ENCODE measurements at places on chromosomes 1 and 21.
A peak's percentile ranks its signal among the peaks of the same experiment; 100 is the strongest.

- peak; percentile 76 for DNase-seq
These were observed 2.1 kb upstream of the PEX10 start for GRCh38 chr1:2414297-2414958.

- DNase-seq = no peak
These were observed 7.9 kb upstream of the PIK3CD start for GRCh38 chr1:9643351-9644256.

DNA sequence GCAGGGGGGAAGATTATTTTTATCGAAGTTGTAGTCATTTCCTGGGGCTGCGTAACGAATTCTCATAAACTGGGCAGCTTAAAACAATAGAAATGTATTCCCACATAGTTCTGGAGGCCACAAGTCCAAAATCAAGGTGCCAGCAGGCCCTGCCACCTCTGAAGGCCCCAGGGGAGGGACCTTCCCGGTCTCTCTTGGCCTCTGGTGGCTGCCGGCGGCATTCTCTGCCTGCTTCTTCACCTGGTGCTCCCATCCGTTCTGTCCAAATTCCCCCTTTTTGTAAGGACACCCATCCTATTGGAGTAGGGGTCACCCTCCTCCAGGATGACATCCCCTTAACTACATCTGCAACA is 92.8 kb downstream of the PDE9A start:
- no peak for DNase-seq

GRCh38 chr1:7410156-7410555 is 360.9 kb upstream of the VAMP3 start:
- DNase-seq = no peak

GRCh38 chr1:187816646-187817045 is 987.9 kb downstream of the PLA2G4A start:
- DNase-seq = no peak

DNA sequence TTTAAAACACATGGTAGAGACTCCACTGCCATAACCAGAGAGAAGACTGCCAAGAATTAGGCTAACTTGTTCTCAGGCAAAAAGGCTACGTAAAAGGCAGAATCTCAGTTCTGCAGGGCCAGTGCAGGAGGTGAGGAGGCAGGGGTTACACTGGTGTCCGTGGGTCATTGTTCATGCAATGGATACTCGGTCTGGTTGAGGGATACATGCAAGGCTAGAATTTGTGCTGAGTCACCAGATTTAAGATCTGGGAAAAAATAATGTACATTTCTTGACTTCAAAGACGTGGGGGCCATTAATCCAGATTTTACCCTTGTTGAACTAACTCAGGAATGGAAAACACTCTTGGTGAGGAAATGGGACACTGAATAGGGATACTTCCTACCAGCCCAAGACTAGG is 52.3 kb upstream of the DPH5 start:
- DNase-seq = no peak

- no peak for DNase-seq
These were observed 6.5 kb downstream of the KANK4 start for GRCh38 chr1:62312698-62313097.

- DNase-seq = no peak
These were observed 10.6 kb downstream of the CD247 start for GRCh38 chr1:167507719-167508118.

DNA sequence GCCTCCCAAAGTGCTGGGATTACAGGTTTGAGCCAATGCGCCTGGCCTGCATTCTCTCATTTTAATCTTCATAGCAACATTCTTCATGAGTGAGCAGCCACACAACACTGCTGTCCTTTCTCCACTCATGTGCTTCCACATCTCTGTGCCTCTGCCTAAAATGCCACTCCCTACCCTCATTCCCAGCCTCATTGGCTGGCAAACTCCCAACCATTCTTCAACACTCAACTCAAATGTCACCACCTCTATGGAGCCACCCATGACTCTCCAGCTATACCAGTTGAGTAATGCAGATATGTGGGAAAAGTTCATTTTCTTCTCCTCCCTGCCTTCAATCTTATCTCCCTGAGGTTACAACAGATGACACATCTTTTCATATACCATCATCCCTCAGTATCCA is 53.9 kb upstream of the ZC3H12A start:
- DNase-seq = no peak

- DNase-seq = no peak
These were observed 24.6 kb downstream of the IER5 start for GRCh38 chr1:181113059-181113641.

GRCh38 chr1:184283999-184284398 is 102.8 kb upstream of the C1orf21 start:
- no peak for DNase-seq

DNA sequence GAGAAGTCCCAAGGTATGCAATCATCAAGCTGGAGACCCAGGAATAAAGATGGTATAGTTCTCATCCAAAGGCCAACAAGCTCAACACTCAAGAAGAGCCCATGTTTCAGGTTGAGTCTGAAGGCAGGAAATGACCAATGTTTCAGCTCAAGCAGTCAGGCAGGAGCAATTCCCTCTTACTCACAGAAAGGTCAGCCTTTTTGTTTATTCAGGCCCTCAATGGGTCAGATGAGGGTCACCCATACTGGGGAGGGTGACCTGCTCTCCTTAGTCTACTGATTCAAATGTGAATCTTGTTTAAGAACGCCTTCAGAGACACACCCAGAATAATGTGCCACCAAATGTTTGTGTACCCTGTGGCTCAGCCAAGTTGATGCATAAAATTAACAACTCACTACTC is 262.4 kb downstream of the USP25 start:
- DNase-seq = no peak

DNA sequence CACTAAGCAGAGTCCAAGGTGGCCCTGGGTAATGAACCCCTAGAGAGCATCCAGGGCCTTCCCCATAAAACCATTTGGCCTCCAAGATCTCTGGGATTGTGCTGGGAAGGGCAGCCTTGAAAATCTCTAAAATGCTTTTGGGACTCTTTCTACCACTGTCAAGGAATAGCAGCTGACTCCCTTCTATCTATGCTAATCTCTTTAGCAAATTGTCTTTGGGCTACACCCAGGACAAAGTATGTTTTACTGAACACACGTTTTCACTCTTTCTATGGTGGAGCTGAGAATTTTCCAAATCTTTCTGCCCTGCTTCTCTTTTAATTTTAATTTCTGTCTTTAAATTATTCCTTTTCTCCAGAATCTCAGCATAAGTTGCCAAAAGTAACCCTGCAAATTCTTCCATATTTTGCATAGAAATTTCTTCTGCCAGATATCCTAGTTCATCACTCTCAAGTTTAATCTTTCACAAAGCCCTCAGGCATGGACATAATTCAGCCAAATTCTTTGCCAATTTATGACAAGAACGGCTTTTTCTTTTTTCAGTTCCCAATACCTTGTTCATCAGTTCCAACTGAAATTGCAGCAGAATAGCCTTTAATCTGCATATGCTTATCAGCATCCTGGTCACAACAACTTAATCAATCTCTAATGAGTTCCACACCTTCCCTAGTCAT is 687.0 kb upstream of the ADGRL4 start:
- no peak for DNase-seq

DNA sequence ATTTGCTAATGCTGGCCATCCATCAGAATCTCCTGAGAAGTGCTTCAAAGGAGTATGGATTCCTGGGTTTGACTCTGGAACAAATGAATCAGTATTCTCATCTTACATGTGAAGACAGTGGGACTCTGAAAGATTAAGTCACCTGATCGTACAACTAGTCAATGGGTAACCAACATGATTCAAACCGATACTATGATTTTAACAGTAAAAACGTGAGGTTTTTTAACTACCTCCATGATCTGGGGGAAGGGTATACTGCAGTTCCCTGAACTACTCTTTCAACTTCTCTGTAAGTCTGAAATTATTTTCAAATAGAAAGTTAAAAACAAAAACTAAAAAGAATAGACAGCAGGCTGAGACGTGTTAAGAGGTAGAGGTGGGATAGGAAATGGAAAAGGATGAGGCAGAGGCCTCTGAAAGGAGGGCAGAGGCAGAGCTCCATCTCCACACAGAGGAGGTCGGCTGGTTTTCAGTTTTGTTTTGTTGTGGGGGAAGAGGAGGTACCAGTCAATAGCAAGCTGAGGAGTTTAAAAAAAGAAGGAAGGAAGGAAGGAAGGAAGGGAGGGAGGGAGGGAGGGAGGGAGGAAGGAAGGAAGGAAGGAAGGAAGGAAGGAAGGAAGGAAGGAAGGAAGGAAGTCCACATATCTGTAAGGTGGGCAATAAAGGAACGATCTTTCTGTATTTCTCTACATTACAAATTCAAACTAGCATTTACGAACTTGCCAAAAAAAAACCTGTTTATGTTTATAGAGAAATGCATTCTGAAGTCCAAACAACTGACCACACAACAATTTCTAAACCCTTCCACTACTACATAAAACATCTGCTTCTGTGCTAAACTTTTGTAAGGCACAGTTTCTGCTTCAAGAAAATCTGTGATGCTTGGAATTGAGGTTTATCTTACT is 213.1 kb downstream of the RERE start:
- DNase-seq = no peak

DNA sequence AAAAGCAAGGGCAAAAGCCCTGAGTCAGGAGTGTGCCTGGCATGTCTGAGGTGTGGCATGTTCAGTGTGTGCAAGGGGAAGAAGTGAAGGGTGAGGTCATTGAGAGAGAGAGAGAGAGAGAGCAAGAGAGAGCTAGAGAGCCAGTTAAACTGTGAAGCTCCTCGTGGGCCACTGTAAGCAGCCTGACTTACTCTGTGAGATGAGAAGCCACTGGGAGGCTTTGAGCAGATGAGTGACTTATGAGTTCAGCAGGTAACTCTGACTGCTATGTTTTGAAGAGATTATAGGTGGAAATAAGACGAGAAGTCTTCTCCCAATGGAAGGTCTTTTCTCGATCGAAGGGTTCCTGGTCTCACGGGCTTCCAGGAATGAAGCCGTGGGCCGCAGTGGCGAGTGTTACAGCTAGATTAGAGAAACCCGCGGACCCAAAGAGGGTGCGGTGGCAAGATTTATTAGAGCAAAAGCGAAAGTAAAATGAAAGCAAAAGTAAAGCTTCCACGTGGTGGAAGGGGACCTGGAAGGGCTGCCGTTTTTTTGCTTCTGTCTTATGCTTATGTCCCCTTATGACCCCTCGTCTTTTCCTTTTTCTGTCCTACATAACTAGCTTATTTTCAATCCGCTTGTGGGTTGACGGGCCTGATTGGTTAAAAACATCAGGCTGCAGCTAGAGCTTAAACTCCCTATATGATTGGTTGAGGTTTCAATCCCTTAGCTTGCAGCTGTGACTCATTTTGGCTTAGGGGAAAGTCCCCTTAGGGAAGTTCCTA is 323.1 kb upstream of the FAM78B start:
- DNase-seq = peak; percentile 34
